ENCODE measurements at places on chromosomes 1 and 21. TPM values are rescaled to one million over a fixed set of nuclear protein-coding genes. Genes with fewer than 3 reads are reported as not detected.

DNA sequence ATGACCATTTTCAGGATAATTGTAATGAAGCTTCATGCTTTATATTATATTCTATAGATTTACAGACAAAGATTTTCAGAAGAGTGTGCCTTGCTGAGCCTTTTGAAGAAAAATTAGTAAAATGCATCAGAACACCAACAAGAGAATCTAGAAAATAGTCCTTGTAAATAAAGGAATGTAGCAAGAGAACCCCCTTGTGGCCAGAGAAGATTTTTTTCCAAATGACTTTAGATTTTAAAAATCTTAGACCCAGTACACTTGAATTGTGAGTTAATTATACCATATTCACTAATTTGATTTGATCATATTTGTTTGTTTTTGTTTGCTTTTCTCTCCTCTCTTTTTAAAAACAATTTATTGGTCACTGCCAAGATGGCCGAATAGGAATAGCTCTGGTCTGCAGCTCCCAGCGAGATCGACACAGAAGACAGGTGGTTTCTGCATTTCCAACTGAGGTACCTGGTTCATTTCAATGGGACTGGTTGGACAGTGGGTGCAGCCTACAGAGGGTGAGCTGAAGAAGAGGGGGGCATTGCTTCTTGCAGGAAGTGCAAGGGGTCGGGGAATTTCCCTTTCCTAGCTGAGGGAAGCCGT lies 12.8 kb upstream of the IFI44L start:
- peak; percentile 53 for DNase-seq

ARTN gene
- 0.27 TPM for total RNA-seq

ACOT11 gene
- 23.7 TPM for total RNA-seq

DNA sequence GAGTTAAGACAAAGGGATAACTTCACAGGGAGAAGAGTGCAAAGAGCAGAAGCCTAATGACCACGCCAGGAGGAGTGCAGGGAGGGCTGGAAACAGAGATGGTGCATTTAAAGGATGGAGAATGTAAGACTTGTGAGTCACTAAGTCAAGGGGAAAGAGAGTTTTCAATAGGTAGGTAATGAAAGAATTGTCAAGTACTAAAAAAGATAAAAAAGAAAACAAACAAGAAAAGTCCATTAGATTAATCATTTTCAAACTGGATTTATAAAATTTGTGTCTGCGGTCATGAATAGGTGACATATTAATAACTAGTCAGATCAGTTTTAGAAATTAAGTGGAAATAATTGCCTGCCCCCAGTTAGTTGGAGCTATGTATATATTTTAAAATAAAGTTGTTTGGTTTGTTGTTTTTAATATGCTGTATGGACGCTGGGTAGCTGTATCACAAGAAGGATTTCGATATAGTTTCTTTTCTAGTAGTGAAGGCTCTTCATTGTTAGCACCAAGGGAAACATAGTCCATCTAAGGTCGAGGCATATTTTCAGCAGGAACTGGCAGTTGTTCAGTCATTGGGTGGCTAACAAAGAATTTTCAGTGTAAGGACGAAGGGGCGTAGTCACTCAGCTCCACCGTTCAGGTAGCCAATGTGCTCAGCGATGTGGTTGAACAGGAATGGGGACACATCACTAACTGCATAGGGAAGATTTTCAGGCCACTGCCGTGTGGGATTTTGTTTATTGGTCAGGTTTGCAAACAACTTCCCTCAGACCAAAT lies 203.0 kb downstream of the TGFB2 start:
- DNase-seq, result no peak

DNA sequence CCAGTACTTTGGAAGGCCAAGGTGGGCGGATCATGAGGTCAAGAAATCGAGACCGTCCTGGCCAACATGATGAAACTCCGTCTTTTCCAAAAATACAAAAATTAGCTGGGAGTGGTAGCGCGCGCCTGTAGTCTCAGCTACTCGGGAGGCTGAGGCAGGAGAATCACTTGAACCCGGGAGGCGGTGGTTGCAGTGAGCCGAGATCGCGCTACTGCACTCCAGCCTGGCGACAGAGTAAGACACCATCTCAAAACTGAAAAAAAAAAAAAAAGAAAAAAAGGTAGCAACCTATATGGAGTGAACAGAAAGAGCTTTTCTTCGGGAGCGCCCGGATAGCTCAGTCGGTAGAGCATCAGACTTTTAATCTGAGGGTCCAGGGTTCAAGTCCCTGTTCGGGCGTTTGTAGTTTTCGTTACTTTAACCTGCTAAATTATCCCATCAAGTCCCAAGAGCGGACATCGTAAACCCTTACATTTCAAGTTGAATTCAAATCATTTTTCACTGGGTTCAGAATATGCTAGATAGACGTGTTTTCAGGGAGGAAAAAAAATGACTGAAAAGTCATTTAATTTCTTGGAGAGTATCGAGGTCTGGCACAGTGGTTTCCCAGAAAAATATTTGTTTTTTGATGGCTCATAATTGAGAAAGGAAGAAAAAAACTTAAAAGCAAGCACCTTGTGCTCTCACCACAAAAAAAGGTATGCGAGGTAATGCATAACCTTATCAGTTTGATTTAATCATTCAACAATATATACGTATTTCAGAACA lies 9.8 kb upstream of the MDM4 start:
- peak; percentile 76 for DNase-seq

SELE gene
- under 0.01 TPM for total RNA-seq

DNA sequence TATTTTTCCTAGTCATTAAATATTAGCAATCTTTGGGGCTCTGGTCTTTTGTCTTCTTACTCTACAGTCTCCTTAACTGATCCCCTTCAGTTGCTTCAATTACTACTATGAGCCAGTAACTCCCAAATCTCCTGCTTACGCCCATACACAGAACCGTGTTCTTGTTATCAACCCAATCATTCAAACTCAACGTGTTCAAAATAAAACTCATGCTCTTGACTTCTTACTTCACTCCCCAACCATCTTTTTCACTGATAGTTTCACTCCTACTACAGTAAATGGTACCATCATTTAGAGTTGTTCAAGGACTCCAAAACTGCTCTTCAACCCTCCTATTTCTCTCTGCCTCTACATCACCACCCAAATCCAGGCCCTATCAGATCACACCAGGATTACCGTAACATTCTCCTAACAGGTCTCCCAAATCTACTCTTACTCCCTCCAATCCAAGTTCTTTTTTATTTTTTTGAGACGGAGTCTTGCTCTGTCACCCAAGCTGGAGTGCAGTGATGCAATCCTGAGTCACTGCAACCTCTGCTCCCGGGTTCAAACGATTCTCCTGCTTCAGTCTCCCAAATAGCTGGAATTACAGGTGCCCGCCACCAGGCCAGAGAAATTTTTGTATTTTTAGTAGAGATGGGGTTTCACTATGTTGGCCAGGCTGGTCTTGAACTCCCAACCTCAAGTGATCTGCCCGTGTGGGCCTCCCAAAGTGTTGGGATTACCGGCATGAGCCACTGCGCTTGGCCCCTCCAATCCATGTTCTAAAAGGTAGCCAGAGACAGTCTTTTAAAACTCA lies 3.0 kb downstream of the YARS1 start:
- no peak for DNase-seq

AQP10 gene
- total RNA-seq, result 0.54 TPM

- no peak for DNase-seq
These were observed 64.9 kb downstream of the MACF1 start for GRCh38 chr1:39269349-39269748.

NR0B2 gene
- total RNA-seq, result not detected

DNA sequence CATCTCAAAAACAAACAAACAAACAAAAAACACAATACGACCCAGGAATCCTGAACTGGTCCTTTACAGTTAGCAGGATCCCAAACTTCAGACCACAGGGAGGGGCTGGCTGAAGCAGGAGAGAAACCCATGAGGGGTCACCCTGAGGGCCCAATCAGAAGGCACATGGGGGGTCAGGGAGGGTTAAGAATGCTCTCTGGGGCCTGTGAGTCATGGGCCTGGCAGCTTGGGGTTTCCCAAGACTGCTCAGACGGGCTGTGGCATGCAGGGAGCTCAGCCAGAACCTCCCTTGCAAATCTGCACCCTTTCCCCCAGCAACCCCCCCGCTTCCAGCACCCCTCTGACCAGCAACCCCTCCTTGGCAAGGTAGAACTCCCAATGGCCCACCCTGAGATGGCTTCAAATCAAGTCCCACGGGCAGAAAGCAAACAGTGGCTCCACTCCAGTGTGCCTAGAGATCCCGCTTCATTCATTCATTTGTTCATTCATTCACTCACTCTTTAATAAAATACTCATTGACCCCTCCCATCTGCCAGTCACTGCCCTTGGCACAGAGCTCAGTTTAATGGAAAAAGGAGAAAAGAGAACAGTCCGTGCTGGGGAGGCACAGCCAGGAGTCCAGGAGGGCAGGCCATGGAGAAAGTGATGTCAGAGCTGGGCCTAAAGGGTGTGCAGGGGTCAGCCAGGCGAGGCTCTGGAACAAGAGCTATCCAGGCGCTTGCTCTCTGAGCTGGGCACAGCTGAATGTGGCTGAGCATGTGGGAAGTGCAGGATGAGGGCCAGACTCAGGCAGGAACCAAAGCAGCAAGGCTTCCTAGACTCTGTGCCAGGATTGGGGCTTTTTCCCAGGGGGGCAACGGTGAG lies 8.2 kb downstream of the UQCRHL start:
- DNase-seq, result no peak

GRCh38 chr1:89763649-89763986 lies 57.2 kb upstream of the LRRC8D start:
- DNase-seq, result no peak

- no peak for DNase-seq
These were observed 135.8 kb downstream of the VAV3 start for GRCh38 chr1:107829036-107829770.

GRCh38 chr1:153697191-153698019 lies 18.9 kb downstream of the NPR1 start:
- peak; percentile 18 for DNase-seq

DNA sequence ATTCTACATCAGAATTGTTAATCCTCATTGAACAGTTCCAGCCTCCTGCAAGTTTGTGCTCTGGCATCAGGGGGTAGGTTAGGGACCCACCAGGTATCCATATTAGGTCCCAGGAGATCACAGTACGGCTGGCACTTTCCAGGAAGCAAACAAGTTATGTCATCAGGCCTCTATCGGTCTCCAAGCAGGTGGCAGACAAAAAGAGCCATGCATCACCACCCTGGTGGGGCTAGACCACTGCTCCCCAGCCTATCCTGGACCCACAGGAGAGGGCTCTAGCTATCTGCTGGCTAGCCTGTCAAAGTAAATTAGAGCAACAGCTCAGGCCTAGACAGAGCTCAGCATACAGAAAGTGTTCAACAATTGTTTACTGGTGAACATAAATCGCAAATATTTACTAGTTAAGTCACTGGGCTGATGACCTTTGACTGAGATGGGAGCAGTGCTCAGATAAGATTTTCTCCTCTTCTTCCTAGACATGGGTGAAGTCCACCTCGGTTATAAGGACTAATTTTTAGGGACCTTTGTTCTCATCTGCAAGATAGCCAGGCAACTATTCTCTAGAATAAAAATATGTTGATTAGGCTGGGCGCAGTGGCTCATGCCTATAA lies 6.4 kb downstream of the NUAK2 start:
- no peak for DNase-seq
